IMR-90 (cell line): ENCODE measurements at places on chromosomes 16 and 17. TPM values are rescaled to one million over a fixed set of nuclear protein-coding genes. Genes with fewer than 3 reads are reported as not detected.

The CES5A gene
- not detected in 2 replicates for polyA plus RNA-seq

The NPIPB4 gene
- polyA plus RNA-seq: 18.7 and 28.3 TPM in 2 replicates

The ARHGAP23 gene
- polyA plus RNA-seq: 42.7 and 43.3 TPM in 2 replicates

DNA sequence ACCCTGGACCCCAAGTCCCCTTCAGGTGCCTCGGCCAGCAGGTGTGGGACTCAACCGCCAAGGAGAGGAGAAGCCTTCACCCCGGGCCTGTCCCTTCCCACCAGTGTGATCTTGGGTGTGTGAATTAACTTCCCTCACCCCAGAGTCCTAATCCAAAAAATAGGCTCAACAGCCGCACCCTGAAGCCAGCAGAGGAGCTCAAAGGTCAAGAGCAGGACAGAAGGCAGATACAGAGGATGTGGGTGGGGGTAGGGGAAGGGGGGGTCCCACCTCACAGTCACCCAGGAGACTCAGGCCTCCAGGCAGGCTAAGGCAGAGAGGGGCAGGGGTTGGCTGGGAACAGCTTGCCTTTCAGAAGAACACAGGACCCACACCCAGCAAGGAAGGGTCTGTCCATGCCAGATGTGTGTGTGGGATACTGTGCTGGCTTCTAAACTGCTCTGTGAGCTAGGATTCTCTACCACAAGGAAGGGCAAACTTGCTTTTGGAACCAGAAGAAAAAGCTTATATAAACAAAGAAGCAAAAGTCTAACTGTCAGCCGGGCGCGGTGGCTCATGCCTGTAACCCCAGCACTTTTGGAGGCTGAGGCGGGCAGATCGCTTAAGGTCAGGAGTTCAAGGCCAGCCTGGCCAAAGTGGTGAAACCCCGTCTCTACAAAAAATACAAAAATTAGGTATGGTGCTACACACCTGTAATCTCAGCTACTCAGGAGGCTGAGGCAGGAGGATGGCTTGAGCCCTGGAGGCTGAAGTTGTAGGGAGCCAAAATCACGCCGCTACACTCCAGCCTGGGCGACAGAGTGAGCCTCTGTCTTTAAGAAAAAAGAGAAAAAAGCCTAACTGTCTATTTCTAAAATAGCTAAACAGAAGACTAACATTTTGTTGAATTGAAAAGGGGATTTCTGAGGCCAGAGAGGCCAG is 4.6 kb downstream of the PIEZO1 start:
- H3K4me1 ChIP-seq: peaks cover 47% of the 10 kb centered on the region
- no peak for DNase-seq
- H3K27me3 ChIP-seq: no peaks in the 10 kb centered on the region
- peaks cover 3% of the 10 kb centered on the region; the same call in 1 of the 2 replicates for H3K36me3 ChIP-seq

DNA sequence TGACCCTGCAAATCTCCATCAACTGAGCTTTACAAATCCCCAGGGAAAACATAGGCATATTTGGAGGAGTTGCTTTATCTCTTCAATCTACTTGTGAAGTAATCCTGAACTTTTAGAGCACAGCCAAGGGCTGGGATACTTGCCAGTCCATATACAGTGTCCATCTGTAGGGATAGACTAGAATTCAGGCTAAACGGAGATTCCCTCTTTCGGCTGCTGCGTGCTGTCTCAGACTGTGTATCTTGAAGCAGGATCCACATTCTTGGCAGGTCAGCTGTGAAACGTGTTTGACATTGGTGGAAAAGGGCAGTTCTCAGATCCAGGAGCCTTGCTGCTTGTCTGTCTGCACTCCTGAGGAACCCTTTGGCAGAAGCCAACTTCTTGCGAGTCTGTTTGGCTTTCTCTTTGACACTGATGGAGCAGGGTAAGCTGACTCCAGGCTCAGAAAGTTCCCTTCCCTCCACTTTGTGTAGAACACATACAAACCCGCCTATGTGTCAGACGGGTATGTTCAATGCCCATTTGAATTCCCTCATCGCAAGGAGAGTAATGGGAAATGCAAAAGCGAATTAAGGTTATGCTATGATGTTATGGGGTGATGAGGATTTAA is 221.8 kb downstream of the MAP2K4 start:
- H3K4me1 ChIP-seq: peaks cover 3% of the 10 kb centered on the region
- H3K4me3 ChIP-seq: no peak overlapping the region
- no peaks in the 10 kb centered on the region for H3K36me3 ChIP-seq

- no peaks in the 10 kb centered on the region for H3K27me3 ChIP-seq
- H3K4me3 ChIP-seq: no peak overlapping the region
- H3K4me1 ChIP-seq: peaks cover 33% of the 10 kb centered on the region
- peaks cover 70% of the 10 kb centered on the region for H3K36me3 ChIP-seq
These were observed 27.1 kb upstream of the LASP1NB start for GRCh38 chr17:38898291-38898679.

DNA sequence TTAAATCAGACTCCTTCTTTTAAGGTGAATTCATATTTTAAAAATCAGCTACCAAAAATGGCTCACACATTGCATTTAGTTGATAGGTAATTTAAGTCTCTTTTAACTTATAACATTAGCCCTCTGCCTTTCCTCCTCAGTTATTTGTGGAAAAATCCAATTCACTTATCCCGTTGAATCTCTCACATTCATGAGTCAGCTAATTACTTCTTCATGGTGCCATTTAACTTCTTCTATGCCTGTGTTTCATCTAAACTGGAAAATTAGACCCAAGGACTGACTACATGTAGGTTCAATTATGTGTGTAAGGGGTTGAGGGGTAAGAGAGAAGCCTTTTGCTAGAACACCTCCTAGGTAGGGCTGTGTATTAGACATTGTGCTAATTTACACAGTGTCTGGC is 18.4 kb upstream of the SLFN5 start:
- H3K4me1 ChIP-seq: no peaks in the 10 kb centered on the region
- DNase-seq: no peak
- no peak overlapping the region for H3K4me3 ChIP-seq
- H3K36me3 ChIP-seq: no peaks in the 10 kb centered on the region
- no peak overlapping the region for H3K27ac ChIP-seq

DNA sequence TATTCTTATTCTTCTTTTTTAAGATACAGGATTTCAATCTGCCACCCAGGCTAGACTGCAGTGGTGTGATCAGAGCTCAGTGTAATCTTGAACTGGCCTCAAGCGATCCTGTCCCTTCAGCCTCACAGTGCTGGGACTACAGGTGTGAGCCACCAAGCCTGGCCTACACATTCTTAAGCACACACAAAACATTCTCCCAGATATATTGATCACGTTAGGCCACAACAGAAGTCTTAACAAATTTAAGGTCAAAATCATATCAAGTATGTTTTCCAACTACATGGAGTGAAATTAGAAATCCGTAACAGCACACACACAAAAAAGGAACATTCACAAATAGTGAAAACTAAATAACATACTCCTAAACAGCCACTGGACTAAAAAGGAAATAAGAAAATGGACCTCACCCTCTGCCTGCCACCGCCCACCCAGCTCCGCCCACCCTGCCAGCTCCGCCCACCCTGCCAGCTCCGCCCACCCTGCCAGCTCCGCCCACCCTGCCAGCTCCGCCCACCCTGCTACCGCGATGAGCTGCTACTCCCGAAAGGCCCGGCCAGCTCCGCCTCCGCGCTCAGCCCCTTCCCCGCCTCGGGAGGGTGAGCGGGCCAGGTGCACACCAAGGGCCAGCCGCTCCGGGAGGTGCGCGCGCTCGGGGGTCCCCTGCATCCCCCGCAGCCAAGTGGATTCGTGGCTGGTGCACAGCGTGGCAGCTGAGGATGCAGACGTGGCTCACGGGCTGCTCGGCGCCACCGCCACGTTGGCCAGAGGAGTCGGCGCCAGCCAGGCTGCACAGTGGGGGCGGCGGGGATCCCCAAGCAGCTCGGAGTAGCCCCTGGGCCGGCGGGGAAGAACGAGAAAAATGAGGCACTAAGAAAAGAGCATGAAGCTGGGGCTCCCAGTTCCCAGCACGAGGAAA is 41.2 kb downstream of the C16orf87 start:
- H3K4me3 ChIP-seq: peak overlapping the region; percentile 71
- peak overlapping the region; percentile 59 for H3K27ac ChIP-seq
- peak; percentile 41 for DNase-seq
- peaks cover 4% of the 10 kb centered on the region for H3K4me1 ChIP-seq
- H3K27me3 ChIP-seq: no peaks in the 10 kb centered on the region

- peaks cover 8% of the 10 kb centered on the region; the same call in 1 of the 2 replicates for H3K4me1 ChIP-seq
- H3K4me3 ChIP-seq: no peak overlapping the region
- H3K36me3 ChIP-seq: no peaks in the 10 kb centered on the region
- H3K27me3 ChIP-seq: 0 out of 2 replicates have a peak, but pooled peaks cover 2% of the 10 kb centered on the region
- H3K27ac ChIP-seq: no peak overlapping the region
- DNase-seq: no peak
These were observed 78.1 kb downstream of the ASIC2 start for GRCh38 chr17:33214996-33215395.

DNA sequence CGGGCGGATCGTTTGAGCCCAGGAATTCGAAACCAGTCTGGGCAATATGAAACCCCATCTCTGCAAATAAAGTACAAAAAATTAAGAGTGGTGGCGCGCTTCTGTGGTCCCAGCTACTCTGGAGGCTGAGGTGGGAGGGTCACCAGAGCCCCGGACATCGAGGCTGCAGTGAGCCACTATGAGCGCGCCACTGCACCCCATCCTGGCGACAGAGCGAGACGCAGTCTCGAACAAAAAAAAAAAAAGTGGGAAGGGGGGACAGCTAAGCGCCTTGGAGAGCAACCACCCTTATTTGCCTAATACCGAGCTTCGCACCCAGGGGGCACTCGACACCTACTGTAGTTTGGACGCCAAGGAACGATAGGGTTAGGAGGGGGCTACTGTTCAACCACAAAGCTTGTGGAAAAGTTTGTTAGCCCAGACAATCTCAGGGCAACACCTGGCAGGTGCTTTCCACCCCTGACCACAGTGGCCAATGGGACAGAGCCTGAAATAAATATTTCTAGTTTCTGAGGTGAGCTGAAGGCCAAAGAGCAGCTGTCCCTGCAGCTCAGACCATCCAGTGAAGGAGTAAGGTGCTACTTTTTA is 847 bp upstream of the PSMC3IP start:
- peaks cover 5% of the 10 kb centered on the region for H3K4me1 ChIP-seq
- H3K36me3 ChIP-seq: peaks cover 39% of the 10 kb centered on the region
- H3K27ac ChIP-seq: peak overlapping the region; percentile 96
- H3K4me3 ChIP-seq: peak overlapping the region; percentile 81
- no peaks in the 10 kb centered on the region for H3K27me3 ChIP-seq

DNA sequence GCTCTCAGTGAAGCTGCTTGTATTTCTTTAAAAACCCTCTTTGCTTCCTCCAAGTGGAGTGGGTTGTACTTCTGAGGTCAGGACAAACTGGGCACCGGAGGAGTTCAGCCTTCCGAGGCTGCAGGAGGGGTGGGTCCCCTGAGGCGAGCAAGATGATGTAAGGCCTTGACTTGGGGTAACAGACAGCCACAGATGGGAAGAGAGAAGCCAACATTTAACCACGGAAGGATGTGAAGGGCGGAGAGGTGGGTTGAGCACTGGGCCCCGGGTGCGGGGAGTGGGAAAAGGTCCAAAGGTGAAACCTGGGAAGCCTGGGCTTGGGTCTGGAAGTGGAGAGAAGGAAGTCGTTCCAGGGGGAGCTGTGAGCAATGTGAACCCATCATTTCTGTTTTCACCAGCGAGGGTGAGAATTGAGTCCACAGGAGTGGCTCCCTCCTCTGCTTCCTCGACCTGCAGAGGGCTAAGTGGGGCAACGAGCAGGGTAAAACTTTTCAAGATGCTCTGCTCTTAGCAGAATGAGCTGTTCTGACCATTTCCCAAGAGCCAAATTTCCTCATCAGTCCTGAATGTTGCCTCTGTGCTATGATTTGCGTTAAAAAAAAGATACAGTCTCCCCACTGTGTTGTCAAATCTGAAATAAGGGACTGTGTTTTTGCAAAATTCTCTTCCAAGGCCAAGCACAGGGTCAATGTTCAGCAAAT is 137.7 kb upstream of the CRHR1 start:
- H3K27ac ChIP-seq: no peak overlapping the region
- H3K27me3 ChIP-seq: peaks cover 31% of the 10 kb centered on the region
- no peaks in the 10 kb centered on the region for H3K4me1 ChIP-seq
- no peaks in the 10 kb centered on the region for H3K36me3 ChIP-seq

DNA sequence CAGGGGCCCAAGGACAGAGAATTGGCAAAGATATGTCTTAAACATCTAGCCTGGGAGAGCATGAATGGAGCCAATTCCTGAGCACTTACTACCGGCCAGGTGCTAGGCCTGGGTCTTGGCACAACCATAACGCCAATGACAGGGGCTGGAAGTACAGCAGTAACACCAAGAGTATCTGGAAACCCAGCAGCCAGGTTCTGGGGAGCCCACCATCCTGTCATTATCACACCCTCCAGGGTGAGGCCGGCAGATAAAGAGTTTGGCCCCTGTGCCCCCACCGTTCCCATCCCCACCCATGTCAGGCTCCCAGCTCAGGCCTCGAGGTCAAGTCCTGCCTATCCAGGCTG is 508 bp upstream of the TMC8 start:
- H3K4me1 ChIP-seq: peaks cover 2% of the 10 kb centered on the region; the same call in 1 of the 2 replicates
- DNase-seq: no peak
- H3K4me3 ChIP-seq: no peak overlapping the region
- H3K27me3 ChIP-seq: peaks cover 80% of the 10 kb centered on the region

DNA sequence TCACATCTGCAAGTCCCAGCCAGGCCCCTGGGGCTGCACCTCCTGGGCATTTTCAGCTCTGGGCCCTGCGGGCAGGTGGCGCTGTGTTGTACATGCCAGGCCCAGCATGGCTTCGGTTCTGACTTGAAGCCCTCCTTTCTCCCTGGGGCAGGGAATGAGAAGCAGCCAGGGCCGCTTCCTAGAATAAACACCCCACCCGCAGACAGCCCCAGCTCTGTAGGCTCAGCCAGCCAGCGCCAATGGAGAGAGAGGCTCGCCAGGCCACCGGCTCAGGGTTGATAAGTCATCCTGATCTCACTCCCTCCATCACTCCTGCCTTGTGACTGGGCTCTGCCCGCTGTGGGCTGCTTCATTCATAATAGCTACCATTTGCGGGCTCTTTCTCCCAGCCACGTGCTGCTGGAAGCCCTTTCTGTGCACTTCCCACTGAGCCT is 6.0 kb upstream of the GLIS2 start:
- H3K4me3 ChIP-seq: no peak overlapping the region
- no peaks in the 10 kb centered on the region; the same call in 1 of the 2 replicates for H3K36me3 ChIP-seq
- no peaks in the 10 kb centered on the region for H3K27me3 ChIP-seq
- peak; percentile 93 for DNase-seq
- peaks cover 12% of the 10 kb centered on the region for H3K4me1 ChIP-seq

GRCh38 chr17:67500261-67500660 is 123.2 kb downstream of the PITPNC1 start:
- H3K4me1 ChIP-seq: no peaks in the 10 kb centered on the region
- no peak overlapping the region for H3K4me3 ChIP-seq
- no peaks in the 10 kb centered on the region for H3K36me3 ChIP-seq
- no peaks in the 10 kb centered on the region for H3K27me3 ChIP-seq

DNA sequence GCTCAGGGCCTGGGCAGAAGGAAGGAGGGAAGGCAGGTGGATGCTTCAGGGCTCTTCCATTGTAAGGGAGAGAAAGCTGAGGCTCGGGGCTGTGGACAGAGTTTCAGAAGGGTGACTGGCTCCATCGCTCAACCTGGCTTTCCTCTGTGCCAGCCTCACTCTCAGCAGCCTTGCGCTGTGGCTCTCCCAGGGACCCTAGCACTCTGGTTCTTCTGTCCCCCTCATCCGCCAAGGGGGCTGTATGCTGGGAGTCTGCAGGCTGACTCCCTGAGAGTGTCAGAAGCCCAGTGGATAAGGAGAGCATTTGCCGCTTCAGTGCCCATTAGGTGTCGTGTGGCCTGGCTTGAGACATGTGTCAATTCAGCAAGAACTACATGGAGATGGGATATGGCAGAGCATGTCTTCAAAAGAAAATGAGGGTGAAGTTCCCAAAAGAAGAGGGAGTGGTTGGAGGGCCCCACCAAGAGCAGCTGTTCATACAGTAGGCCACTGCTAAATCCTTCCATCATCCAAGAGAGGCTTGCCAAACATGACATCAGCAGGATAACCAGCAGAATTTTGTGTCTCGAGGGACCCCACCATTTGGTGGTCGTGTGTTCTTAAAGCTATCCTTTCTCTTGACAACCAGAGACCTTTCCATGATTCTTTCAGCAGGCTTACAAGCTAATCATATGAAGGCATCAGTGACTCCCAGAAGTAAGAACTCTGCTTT is 148.2 kb downstream of the IRX5 start:
- no peaks in the 10 kb centered on the region for H3K36me3 ChIP-seq
- no peak for DNase-seq
- H3K27me3 ChIP-seq: no peaks in the 10 kb centered on the region
- no peaks in the 10 kb centered on the region for H3K4me1 ChIP-seq
